Activated naive CD4-positive, alpha-beta T cell (primary cell): ENCODE measurements at places on chromosomes 16 and 17.

GRCh38 chr17:81509207-81509971, 3.2 kb downstream of the ACTG1 start:
- DNase-seq: no peak

- no peak for DNase-seq
Observed at GRCh38 chr16:11256661-11257130, 692 bp upstream of the SOCS1 start.

DNA sequence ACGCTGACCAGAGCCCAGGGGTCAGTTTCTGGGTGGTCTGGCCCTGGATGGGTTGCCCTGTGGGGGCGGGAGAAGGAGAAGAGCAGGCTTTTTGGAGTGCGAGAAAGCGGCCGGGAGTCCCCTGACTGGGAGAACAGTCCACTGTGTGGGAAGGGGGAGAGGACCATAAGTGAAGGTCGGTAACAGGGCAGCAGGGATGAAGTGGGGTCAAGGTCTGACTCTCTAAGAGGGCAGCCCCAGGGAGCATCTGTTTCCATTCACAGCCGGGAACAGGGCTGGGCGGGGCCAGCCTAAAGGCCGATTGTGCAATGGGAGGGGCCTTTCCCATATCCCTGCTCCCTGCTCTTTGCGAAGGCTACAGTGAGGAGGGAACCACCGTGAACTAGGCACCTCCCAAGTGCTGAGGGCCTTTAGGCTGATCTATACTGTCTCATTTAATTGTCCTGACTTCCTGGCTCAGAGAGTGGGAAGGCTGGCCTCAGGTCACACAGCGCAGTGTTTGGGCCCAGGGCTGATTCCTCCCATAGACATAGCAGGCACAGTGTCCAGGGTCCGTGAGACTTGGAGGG, 10.4 kb upstream of the WFDC1 start:
- no peak for DNase-seq

DNA sequence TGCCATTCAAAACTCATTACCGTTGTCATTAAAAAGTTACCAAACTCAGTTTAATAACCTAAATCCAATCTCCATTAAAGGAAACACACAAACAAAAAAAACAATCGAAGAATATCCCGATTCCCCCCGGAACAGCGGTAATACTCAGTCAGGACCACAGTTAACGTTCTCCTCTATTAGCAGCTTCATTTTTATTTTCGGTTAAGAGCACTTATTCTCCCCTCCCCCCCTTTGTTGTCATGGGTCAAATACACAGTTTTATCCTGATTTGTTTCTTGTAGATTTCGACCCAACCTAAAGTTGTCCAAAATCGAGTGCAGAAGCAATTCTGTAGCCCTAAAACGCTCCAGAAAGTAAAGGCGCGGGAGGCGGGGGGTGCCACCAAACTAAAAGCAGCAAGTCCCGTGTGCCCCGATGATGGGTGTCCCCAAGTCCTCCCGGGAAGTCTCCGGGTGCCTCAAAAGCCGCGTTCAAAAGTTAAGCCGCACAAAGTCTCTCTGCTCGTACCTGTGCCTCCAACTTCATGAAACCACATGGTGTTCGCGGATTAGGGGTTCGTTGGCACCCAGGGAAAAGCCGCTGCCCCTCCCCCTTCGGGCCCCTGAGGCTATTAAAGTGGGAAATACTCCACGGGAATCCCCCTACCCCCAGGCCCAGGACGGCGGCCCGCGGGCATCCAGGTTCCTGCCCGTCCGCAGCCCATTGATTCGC, 996 bp downstream of the SUMO2 start:
- DNase-seq: no peak

DNA sequence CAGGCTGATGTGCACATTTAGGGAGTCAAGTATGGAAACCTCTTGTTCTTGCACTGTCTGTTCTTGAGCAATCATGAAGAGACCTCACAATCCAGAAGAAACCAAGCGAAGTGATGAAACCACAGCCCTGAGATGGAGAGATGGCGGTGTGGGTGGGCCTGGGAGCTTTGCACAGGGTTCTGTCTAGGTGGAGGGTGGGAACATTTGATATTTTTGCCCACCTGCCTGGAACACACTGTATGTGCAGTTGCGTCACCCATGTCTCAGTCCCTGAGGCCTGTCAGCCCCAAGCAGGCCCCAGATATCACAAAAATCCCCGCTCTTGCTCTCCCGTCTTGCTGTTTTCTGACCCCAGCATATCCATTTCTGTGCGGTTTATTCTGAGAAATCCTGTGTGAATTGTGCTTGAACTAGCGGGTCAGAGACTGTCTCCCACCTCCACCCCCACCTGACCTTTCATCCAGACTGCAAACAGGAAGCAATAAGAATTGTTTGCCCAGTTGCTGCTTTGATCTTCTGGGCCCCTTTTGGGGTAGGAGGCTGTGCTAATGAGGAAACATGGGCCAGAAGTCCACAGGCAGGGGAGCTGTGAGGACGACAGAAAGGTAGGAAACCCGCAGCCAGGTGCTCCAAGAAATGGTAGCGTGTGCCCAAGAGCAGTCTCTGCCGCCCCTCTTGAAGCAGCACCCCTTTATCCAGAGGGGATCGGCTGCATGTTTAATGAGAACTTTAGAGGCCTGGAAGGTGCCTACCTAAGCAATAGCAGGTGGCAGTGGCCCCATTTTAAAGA, 183.8 kb downstream of the CCDC182 start:
- DNase-seq: no peak

DNA sequence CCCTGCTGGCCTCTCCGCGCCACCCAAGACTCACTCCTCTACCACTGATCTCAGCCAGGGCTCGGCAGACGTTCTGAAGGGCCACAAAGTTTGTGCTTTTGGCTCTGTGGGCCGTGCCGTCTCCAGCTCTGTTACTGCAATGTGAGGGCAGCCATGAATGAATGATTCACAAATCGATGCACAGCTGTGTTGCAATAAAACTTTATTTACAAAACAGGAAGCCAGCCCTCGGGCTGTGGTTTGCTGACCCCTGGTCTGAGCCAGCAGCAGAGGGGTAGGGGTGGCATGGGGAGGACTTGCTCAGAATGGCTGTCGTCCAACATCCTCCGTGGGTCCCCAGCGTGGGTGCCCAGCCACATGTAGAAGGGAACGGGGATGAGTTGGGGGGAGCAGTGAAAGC, 63.0 kb upstream of the PVALEF start:
- no peak for DNase-seq

DNA sequence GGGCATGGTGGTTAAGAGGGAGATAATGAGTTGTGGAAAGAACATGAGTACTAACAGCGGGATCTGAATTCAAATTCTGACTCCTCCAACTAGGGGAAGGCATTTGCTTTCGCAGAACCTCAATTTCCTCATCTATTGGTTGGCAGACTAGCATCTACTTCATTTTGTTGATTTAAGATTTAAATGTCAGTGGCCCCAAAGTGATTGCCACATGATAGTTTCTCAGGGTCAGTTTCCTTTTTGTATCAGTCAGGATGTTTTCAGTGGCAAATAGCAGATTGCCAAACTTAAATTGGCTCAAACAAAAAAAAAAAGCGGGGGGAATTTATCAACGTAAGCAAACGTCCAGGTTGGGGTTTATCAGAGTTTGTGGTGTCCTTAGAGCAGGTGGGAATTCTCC, 25.1 kb upstream of the NOS2 start:
- no peak for DNase-seq

DNA sequence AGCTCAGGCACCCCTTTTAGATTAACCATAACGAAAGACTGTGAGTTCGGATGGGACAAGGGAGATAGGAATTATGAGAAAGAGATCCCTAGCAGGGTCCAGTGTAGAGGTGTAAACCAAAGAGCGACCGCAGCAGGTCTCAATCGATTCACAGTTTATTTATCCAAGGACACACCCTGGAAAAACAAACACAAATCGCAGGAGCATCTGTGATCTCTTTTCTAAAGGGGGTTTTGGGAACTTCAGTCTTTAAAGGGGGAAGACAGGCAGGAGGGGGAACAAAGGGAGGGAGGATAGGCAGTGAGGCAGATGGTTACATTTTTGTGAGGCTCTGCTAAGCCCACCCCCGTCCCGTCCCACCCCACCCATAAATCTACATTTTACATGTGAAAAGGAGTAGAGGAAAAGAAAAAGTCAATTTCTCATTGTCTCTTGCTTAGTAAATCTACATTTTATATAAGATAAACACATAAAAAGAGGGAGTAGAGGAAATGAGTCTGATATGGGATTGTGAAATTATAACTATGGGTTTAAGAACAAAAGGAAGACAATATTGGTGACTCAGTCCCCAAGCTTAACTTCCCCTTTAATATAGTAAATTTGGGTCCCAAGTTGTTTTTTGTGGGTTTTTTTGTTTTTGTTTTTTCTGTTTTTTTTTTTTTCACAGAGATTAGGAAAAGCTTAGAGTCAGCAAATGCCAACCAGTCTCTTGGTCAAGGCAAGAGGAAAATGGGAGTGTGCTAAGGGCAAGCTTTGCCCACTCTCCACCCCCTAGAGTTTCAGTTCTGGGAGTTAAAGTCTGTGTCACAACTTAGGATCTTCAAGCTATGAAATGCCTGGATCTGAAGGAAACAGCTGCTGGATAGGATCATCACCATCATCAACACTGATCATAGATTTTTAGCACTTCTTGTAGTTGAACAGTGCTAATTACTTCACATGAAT, 160.9 kb upstream of the CDH5 start:
- no peak for DNase-seq

DNA sequence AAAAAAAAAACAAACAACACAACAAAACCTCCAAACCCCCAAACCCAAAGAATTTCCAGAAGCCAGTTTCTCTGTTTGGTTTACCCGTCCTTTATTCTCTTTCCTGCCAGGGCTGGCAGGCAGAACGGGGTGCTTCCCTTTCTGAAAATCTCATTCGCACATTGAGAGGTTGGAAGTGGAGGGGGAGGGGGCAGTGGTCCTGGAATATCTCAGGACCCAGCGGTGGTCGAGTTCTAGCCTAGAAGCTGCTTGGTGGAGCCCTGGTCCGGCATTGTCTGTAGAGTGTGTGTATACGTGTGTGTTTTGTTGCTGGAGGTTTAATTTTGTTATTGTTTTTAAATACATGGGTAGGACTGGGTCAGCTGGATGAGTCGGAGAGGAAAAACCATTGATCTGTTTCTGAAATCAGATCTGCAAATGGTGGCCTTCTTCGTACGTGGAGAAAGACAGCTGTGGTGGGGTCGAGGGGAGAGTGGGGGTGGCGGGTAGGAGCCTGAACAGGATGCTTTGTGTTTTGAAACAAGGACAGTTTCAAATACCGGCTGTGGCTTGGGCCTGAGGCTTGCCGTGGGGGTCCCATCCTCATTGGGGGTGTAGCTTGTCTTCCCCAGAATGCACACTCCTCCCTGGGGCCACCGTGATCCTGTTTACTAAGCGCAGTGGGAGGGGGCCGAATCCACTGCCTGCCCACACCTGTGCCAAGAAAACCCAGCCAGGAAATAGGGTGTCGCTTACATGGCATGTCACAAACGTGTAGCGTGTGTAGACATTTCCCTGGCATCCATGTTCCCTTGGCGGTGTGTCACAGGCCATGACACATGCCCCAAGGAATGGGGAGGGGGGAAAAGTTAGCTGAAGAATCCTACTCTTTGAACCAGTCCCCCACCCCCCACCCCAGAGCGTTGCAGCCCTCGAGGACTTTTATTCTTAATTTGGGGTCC, 1.6 kb downstream of the CMIP start:
- DNase-seq: no peak

- no peak for DNase-seq
Observed at GRCh38 chr17:31294820-31295488, 2.1 kb downstream of the OMG start.

DNA sequence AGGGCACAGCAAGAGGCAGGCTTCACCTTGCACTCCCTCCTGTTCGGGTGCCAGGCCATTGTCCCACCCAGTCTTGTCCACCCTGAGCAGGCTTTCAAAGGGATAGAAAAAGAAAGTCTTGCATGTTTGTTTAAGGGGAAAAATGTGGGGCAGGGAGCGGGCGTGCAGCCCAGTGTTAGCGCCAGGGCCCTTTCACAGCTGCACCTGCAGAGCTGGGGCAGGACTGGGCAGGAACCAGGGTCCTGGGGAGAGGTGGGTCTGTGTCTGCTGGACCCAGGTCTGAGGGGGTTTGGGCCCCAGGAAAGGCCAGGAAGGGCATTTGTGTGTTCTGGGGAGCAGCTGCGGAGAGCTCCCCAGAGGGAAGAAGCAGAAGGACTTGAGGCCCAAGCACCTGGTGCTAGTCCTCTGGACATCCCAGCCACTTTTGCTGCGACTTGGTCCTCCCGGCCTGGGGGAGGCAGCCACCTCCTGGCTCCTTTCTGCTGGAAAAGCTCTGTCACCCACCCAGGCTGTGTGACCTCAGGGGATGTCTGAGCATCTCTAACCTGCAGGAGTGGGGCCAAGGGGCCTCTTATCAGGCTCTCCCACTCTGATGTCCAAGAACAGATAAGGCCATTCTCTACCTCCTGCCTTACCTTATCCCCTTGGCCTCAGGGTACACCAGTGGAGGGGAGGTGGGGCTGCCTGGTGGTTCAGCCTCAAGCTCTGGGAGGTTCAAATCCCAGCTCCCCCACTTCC, 44.7 kb downstream of the PSME3IP1 start:
- DNase-seq: no peak

GRCh38 chr17:75084039-75084660, 3.6 kb upstream of the SLC16A5 start:
- DNase-seq: no peak

DNA sequence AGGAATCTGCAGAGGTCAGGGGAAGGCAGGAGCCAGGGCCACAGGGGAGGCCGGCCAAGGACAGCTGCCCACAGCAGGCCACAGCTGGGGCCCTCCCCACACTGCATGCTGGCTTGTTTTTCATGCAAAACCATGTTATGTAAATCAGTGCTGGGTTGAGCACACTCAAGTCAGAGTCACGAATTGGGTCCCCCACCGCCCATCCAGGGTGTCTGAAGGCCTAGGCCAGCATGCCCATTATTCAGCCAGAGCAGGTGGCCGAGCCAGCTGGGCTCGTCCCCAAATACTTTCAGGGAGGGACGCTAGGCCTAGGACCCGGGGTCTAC, 51.2 kb upstream of the TOB1 start:
- DNase-seq: no peak

GRCh38 chr16:88864521-88864920, 1.9 kb downstream of the PABPN1L start:
- DNase-seq: no peak

GRCh38 chr17:35006961-35007360, 26.6 kb downstream of the LIG3 start:
- DNase-seq: no peak

DNA sequence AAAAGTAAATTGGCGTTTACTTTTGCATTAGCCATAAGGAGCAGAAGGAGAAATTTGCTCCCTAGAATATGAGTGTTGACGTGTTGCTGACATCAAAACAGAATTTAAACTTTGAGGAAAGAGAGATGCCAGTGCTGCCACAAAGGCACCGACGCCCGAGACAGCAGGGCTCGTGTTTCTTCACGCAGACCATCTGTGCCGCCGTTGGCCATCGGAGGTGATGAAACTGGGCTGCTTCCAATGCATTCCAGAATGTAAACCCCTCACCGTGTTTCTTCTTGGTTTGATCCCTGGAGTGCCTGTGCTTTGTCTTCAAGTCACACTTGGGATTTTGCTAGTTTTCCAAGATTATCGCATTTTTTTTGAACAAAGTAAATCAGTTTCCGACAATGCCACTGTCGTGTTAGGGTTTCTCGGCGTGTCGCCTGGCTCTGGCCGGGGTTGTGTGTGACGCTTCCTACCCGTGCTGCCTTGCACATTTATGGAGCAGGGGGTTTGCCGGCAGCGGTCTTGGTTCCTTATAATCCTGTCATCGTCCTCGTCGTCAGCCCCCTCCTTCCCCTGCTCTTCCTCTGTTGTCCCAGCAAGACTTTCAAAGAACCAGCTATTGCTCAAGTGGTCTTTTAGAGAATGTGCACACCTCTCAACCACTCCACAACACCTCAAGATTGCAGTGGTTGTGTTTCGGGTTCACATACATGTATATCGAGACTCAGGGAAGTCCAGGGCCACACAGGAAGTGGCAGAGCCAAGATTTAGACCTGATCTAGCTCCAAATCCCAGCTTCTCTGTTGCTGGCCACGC, 103.9 kb downstream of the METRNL start:
- DNase-seq: no peak
